Posterior cingulate gyrus (tissue), 11 donors: ENCODE measurements at places on chromosomes 12 and 14.

- DNase-seq: no peak
Measured at GRCh38 chr12:130804216-130804615, 34.8 kb downstream of the STX2 start.

GRCh38 chr14:102891111-102891510, 31.4 kb upstream of the AMN start:
- DNase-seq: no peak

DNA sequence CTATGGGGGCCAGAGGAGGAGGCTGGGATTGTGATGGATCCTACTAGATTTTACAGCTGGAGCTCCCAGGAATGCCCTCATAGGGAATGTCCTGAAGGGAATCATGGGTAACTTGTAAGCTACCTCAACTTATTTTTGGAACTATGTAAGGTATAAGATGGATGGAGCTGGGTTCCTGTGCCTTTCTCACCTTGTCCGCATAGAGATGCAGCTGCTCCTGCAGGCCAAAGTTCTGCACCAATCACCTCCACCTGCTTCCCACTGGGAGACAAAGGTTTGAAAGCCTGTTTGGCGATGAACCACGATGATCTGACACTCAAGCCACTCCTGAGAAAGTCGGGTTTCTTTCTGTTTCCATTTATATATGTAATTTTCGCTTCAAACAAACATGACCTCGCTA, 648 bp upstream of the AKAP5 start:
- no peak for DNase-seq

DNA sequence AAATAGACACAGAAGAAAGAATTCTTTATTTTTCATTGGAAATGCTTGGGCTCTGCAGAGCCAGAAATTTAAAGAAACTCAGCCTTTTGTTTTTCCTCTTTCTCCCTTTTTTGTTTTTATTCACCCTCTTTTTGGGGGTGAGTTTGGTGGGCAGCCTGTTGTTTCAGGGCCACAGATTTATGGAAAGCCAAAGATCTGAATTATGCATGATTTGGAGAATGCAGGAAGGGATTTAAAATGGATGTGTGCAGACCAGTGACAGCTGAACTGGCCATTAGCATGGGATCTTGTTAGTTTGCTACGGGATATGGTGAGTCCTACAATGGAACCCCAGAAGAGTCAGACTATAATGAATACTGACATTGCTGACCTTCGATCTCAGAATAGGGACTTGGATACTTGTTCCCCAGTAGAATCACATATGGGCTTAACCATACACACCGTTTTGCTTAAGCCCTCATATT, 7.7 kb upstream of the ATXN2 start:
- DNase-seq: no peak

GRCh38 chr12:132176920-132177551, 32.8 kb downstream of the NOC4L start:
- no peak for DNase-seq

- no peak for DNase-seq
Measured at GRCh38 chr12:70838127-70838526, 82.4 kb downstream of the PTPRR start.

DNA sequence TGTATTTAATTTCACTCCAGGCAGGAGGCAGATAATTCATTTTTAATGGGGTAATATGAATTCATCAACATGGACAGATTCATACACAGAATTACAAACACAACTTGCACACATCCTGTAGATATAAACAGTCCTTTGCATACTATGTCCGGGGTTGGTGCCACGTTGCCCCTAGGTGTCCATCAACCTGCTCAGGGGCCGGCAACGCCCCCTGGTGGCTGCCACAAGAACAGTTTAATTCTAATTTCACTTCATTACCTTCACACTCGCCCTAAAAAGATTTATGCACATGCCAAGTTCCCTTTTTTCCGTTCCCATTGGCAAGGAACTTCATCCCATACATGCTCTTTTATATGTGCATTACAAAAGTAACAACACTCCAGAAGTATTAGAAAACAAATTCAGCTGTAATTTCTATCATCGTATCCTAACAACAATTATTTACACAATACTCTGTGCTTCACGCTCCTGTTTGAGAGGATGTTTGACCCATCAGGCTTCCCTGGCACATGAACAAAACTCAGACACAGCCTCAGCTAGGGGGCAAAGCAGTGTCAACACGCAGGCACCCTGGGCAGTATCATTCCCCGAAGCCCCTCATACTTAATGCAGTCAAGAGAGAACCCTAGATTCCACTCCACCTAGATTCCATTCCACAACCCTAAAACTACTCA, 15.5 kb downstream of the MANSC1 start:
- DNase-seq: no peak

- no peak for DNase-seq
Measured at GRCh38 chr14:81352413-81352812, 47.7 kb downstream of the STON2 start.

- no peak for DNase-seq
Measured at GRCh38 chr12:81815611-81816010, 56.5 kb upstream of the PPFIA2 start.

- no peak for DNase-seq
Measured at GRCh38 chr12:49741882-49742620, 694 bp downstream of the TMBIM6 start.

DNA sequence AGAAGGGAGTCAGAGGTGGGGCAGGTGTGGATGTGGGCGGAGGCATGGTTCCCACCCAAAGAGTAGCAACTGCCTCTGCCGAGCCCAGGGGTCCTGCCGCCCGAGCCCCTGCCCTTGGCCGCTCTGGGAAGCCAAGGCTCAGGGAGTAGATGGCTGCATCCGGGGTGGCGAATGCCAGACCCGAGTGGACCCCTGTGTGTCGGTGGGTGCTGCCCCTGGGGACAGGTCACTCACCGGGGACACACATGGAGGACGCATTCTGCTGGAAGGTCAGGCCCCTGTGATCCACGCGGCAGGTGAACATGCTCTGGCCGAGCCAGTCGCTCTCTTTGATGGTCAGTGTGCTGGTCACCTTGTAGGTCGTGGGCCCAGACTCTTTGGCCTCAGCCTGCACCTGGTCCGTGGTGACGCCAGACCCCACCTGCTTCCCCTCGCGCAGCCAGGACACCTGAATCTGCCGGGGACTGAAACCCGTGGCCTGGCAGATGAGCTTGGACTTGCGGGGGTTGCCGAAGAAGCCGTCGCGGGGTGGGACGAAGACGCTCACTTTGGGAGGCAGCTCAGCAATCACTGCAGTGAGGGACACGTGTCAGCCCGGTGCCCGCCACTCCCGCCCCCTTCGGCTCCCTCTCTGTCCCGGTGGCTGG, 329.0 kb downstream of the TMEM121 start:
- no peak for DNase-seq

GRCh38 chr12:105823810-105824209, 314.9 kb downstream of the NUAK1 start:
- DNase-seq: no peak

DNA sequence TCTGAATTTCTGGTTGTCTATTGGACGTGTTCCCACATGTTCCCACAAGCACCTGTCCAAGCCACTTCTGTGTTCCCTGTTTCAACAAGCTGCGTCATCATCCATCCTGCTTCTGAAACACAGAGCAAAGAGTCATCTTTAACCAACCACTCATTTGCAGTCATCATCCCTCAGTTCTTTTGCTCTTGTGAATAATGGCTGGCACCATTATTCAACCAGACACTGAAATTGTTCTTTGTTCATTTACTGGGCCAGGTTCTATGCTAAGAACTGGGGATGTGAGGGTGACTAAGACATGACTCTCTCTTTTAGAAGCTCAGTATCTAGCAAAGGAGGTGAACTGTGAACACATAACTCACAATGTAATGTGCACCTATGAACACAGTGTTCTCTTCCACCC, 40.7 kb upstream of the ANO4 start:
- no peak for DNase-seq

GRCh38 chr14:90382491-90383125, 14.2 kb upstream of the CALM1 start:
- DNase-seq: peak; percentile 72

DNA sequence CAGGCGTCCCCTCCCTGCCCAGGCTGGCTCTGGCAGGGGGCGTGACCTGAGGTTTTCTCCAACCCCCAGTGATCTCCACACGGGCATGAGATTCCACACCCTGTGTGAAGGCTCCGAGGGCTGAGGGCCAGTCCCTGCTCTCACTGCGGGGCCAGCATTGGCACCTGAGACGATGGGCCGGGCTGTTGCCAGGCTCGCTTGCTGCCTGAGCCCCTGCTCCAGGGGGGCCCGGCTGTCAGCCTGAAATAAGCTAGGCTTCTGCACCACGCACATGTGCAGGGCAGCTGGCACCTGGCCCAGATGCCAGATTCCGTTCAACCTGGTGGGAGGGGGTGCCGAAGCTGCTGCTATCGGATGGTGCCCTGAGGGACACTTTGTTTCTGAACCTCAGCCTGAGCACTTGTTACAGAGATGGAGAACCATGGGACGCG, 196.5 kb upstream of the PRMT8 start:
- DNase-seq: no peak

DNA sequence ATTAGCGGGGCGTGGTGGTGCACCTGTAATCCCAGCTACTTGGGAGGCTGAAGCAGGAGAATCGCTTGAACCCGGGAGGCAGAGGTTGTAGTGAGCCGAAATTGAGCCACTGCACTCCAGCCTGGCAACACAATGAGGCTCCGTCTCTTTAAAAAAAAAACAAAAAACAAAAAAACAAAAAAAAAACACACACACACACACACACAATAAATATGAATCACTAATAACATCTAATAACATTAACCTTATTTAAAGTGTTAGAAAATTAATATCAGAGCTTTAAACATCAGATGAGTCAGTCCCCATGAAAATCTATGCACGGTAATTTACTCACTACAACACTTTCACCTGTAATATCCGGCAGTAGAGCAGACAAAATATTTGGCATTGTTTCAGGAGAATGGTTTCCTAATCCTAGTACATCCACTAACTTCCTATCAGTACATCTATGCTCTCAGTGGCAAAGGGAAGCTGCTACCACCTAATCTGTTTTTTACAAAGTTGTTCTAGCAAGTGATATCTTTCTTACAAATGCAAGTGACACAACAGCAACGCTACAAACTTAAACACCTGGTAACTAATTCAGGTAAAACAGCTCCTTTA, 36.2 kb downstream of the MED13L start:
- no peak for DNase-seq

GRCh38 chr14:33449268-33449667, 501.6 kb downstream of the EGLN3 start:
- DNase-seq: no peak

DNA sequence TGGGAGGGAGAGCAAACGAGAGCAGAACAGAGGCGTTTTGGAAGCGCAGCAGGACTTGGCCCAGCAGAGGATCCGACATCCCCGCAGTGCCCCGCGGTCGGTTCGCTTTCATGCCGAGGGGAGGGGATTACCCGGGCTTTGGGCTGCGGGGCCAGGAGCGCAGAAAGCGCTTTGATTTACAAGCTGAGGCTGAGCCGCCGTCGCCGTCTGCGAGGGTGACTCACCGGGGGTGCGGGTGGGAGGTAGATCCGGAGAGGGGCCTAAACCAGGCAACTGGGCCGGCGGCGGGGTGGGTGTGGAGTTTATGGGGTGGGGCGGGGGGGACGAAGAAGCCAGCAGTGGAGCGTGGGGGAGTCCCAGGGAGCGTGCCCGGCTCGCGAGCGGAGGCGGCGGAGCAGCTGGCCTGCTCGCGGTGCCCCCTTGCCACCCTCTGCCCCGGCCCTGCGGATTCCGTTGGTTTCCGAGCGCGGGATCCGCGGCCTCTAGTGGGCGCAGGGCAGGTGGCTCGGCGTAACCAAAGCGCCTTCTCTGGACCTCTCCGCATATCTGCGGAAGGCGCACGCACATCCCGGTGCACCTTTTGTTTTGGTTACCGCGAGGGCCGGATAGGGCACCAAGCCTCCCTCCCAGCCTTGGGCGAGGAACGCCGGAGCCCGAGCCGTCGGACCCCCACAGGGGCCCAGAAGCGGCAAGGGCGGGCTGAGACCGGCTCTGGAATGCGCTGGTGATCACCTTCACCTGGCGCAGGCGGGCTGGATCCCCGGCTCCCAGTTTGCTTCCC, 2.6 kb downstream of the SIX4 start:
- peak; percentile 80 for DNase-seq

DNA sequence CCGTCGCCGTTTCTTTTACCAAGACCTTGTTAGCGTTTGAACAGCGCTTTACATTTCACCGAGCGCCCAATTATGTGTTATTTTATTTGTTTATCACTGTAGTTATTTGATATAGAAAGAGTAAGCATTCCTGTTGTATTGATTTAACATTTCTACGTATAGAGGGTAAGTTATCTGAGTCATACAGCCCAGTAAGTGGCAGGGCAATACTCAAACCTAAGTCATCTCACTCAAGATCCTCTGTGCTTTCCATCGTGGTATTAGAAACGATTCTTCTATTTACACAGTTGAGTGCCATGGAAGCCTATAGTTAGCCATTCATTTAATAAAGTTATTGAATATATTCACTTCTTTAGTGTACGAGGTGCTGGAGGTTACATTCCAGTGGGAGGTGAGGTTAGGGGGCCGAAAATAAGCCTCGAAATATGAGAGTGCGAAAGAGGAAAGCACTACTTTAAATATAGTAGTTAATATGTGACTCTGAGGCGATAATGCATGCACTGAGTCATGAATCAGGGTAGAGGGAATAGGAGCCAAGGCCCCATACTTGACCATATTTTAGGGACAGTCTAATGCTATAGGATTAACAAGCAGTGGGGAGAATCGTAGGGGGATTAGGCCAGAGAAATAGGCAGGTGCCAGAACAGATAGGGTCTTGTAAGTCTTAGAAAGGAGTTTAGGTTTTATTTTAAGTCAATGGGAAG, 629 bp downstream of the RAD51AP1 start:
- no peak for DNase-seq

DNA sequence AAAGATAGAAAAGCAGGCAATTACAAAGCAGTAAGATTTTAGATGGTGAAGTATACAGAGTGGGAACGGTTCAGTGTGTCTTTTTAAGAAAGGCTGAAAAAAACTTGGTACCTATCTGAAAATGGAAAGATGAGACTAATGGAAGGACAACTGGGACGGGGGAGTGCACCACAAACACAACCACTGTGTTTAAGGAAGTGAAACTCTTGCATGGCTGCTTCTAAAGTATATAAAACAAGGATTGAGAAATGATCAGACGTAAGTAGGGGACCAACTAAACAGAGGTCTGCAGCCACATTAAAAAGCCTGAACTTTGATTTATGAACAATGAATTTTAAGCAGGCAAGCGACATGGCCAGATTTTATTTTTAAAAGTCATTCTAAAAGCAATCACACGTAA, 328.6 kb downstream of the MDGA2 start:
- no peak for DNase-seq

DNA sequence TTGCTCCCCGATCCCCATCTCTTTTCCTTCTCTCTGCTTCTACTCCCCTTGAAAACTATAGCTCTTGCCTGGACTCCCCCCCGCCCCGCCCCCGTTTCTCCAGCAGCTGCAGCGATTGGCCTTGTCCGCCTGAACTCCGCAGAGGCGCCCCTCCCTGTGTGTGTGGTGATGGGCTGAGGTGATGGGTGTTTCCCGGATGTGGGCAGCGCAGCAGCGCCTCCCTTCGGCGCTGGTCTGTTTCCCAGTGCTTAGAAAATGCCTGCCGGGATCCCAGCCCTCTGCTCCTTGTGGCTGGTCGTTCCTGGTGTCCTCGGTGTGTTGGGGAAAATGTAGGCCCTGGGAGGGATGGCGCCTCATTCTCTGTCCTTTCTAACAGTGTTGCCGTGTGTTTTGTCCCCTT, 43.3 kb downstream of the GALNT8 start:
- DNase-seq: no peak
